NCI-H460 (cell line): ENCODE measurements at places on chromosomes 4 and X. TPM values are rescaled to one million over a fixed set of nuclear protein-coding genes. Genes with fewer than 3 reads are reported as not detected.

The RRH gene
- not detected in 2 replicates for total RNA-seq

The BBS12 gene
- total RNA-seq: 3.8 and 4.4 TPM in 2 replicates

DNA sequence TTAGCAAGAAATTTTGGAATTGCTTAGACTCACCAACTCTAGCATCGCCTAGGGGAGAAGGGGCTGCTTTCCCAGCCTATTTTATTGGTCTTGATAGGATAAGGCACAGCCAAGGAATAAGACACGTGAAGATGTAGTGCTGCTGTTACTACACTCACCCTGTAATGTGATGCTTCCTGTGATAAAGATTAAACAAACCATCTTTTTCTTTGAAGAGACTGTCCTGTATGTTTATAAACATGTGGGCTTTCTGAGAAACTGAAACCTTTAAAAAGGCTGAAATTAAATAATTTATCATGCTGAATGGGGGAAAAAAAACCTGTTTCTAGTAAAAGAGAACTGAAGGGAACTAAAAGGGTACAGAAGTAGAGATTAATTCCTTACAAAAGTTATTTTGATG lies 13.2 kb downstream of the TAPT1 start:
- no peak for DNase-seq

The ZNF711 gene
- total RNA-seq: 15.8 and 17.9 TPM in 2 replicates

- no peak for DNase-seq
Measured at GRCh38 chrX:73830489-73831414, 267.8 kb downstream of the CHIC1 start.

GRCh38 chr4:25486171-25486570 lies 109.1 kb downstream of the ANAPC4 start:
- no peak for DNase-seq

The PRAF2 gene
- total RNA-seq: 8.1 and 11.1 TPM in 2 replicates
